A549 (cell line): ENCODE measurements at places on chromosomes 7 and 10. TPM values are rescaled to one million over a fixed set of nuclear protein-coding genes. Genes with fewer than 3 reads are reported as not detected.

GRCh38 chr7:116100626-116101025, 70.1 kb upstream of the TFEC start:
- DNase-seq: no peak

DNA sequence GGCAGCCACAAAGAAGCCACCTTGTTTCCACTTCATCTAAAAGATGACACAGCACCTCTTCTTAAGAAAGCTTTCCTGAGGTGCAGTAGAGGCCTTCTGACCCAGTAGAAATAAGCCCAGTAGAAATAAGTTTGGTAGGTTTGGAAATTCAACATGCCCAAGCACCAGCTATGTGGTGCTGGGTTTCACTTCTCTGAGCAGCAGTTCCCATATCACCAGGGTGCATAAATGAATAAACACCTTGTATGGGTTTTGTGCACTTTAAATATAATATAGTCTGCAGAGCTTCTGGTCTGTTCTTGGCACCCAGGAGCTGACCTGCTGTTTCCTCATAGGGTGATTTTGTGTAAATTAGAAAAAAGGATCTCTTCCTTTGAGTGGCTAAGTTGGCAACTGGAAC, 492.4 kb upstream of the SORCS1 start:
- no peak for DNase-seq

GRCh38 chr7:150400788-150401423, 21.8 kb downstream of the ZNF775 start:
- no peak for DNase-seq

DNA sequence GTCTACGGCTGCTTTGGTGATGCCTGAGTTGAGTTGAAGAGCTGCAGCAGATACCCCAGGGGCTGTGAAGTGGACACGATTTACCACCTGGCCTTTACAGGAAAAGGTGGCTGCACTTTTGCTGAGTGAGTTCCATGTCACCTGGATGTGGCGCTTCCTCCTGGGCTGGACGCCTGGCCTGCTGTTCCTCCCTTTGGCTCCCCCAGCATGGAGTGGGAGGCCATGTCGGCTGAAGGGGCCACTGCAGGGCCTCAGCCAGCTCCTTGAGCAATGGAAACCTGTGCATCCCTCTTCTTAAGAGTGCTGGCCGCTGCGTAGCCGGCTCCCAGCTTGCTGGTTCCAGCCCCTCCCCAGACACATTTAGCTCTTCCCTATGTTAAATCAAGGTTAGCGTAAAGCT, 221.0 kb downstream of the GLRX3 start:
- DNase-seq: no peak

DNA sequence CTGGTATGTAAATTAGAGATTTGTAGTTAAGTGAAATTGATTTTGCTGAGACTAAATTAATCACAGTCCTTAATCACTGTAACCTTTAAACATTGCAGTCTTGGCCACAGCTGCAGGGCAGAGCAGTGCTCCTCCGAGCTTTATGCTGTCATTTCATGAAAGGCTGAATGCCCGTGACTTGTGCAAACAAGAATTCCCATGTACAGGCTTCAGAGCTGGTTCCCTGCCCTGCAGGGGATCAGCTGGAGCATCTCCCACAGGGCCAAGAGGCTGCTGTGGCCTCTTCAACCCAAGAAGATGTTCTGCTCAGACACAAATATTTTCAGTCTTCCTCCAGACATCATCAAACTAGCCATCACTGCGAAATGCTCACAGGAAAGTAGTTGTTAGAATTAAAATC, 419.1 kb downstream of the AUTS2 start:
- DNase-seq: no peak

DNA sequence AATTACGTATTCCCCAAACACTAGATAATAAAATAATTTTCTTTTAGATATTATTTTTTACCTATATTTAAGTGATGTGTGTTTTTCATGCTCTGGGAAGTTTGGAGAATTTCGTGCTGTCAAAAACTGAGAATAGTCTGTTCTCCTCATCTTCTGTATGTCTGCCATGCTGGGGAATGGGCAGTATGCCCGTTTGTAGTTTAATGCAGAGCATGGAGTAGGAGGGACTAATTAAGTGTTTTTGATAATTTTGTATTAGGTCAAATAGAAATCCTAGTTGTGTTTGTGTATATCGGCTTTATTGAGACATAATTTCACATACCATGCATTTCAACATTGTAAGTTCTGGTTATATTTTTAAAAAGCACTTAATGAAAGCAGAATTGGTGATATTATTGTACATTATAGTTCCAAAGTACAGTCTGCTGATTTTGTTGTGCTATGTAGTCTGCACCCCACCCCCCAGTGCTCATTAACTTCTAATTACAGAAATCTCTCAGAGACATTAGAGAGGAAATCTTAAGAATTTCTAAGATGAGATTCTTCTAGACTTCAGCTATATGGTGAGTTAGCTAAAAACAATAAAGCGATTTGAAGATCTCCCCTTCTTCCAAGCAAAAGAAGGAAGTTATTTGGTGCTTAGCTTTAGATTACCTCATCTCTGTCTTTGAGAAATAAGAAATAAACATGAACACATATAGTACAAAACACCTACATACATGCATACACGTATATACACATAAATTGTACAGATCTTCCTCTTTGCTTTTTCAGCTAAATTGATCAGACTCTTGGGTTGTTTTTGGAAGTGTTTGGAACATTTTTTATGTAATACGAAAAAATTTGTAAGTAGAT, 22.2 kb downstream of the ZRANB1 start:
- no peak for DNase-seq

- DNase-seq: peak; percentile 53
Observed at GRCh38 chr7:152674860-152675758, 832 bp downstream of the XRCC2 start.

- no peak for DNase-seq
Observed at GRCh38 chr7:85916016-85916415, 727.7 kb upstream of the GRM3 start.

DNA sequence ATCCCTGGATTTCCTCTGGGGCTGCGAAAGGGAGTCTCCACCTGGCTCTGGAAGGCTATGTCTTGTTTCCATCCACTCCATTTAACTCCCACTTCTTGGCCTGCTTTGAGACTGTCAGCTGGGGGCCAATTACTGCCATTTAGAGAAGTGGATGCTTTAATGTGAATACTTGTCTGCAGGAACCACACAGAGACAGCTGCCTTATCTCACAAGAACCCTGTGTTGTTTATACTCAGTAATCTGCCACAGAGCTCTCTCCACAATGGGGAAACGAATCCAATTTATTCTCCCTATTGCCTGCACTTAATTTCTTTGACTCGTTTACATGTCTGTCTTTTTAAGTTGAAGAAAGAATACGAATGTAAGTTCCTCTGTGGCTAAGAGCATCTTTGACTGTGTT, 787.0 kb upstream of the C7orf33 start:
- DNase-seq: no peak

- DNase-seq: no peak
Observed at GRCh38 chr10:123908379-123908778, 16.8 kb upstream of the CPXM2 start.

- DNase-seq: no peak
Observed at GRCh38 chr10:3278771-3279170, 106.2 kb upstream of the PITRM1 start.

DNA sequence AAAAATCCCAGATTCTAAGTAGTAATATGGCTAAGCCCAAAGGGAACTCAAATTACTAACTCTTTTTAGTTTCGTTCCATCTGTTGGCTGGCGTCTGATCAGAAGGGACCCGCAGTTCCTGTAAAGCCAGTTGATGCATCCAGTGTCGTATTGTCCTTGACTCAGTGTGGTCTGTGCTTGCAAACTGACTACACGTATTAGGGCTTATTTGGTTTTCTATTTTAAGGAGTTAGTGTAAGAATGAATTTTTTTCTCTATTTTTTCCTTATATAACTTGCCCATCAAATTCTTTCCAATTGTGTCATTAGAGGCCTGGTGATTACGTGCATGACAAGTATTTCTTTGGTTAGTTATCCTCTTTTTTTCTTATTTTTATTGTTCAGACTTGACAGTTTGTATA, 9.7 kb downstream of the ABCA13 start:
- DNase-seq: no peak

The NDUFA5 gene
- polyA plus RNA-seq: 64.8 to 71.5 TPM (median 66.7 TPM) in 3 replicates

The FXYD4 gene
- polyA plus RNA-seq: not detected in 3 replicates

The LGI1 gene
- not detected in 3 replicates for polyA plus RNA-seq

The RNF32 gene
- 1.3 to 1.8 TPM (median 1.4 TPM) in 3 replicates for polyA plus RNA-seq

The NAT16 gene
- polyA plus RNA-seq: 0.07 to 0.12 TPM in 2 of 3 replicates, not detected in the other

The NPM3 gene
- polyA plus RNA-seq: 96.3 to 101 TPM (median 99.1 TPM) in 3 replicates
